ENCODE measurements at places on chromosomes 11 and 22.

DNA sequence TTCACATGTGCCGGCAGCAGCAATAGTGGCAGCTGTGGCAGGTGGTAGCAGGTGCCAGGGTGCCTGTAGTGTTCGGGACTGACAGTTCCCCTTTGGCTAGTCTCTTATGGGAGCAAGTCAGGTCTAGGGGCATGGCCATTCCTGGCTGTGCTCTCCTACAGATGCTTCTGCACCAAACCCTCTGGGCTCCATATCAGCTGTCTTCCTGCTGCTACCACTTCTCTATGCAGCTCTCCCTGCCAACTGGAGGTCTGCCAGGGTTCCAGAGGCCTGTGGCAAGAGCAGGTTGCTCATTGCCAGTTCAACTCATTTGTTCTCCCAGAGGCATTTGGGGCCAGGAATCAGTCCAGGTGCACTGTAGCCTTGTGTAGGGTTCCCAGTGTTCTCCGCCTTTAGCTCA is 473.7 kb downstream of the JRKL start:
- DNase-seq, result no peak

DNA sequence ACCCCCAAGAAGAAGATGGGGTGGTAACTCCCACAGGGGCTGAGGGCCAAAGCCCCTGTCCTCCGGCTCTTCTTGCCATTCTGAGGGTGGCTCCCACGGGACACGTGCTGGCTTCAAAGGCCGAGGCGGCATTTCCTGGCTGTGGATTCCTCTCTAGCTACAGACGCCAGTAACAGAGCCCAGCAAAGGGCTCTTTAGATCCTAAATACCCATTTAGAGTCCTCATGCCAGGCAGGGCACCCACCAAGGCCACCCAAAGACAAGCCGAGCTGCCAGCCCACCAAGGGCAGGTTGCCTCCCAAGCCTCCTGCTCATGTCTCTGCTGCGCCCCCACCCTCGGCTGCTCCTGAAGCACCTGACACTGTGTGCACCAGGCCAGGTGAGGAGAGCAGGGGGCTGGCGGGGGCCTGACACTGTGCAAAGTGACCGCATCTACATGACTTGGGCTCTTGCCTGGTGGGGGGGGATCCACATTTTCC is 5.7 kb downstream of the LRFN4 start:
- DNase-seq, result no peak

DNA sequence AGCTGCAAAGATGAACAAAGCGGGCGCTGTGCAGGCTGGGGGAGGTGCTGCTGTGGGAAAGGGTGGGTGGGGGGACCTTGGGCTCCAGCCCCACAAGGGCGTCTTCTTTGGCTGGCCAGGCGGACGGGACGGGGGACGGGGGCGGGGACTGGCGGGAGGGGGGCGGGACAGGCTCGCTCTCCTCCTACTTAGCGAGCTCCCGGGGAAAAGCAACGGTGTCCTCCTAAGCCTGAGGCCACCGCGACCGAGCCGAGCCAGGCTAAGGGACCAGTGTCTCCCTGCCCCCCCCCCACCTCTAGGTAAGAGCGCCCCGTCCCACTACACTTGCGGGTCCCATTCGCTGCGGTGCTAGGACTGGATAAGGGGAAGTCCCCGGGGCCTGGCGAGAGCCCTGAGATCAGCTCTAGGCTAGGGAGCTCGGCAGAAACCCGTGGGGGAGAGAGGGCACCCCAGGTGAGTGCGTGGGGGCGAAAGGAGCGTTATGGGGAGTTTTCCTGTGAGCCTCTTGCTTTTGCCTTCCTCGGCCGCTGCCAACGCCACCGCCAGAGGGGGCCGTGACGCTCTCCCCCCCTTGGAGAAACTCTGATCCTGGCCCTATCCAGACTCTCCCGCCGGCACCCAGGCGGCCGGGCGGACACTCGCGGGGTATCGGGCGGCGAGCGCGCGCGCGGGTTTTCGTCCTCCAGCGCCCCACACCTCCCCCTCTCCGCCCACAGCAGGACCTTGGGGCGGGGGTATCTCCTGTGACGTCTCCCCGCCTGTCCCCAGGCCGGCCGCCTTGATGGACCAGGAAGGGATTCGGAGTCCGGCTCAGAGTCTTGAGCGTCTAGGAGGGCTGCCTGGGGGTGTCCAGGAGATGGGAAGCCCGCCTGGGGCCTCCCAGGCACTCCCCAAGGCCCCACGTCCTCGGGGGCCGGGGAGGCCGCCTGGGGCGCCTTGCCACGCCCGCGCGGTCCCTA is at the start of gene PHLDB1:
PHLDB1 (plus strand) TSS at position 215 of the 959 bp plus-strand sequence. CDS start 6,222 bp downstream, outside the sequence.
- no peak for DNase-seq

DNA sequence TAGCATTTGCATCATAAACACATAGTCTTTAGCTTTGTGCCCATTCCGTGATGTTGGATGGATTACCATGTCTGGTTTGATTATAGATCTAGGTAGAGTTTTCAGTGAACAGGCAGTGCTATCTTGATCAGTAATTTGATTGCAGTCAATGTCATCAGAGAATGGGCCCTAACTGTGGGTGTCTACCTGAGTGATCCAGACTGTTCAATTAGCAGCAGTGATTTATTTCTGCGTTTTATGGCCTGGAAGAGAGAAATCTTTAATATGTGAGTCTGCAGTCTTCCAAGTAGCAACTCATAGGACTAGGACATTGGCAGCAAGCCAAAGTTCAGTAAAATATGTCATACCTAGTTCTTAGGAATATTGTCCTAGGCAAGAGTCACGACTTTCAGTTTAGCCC is 80.3 kb downstream of the CASP12 start:
- no peak for DNase-seq

GRCh38 chr11:10272132-10272531 is 21.9 kb downstream of the SBF2 start:
- no peak for DNase-seq

GRCh38 chr22:25758316-25758715 is 16.3 kb downstream of the MYO18B start:
- DNase-seq, result no peak

- DNase-seq, result no peak
These were observed 43.5 kb downstream of the MN1 start for GRCh38 chr22:27757928-27758525.

GRCh38 chr22:44401783-44402110 is 89.0 kb upstream of the SHISAL1 start:
- DNase-seq, result no peak

DNA sequence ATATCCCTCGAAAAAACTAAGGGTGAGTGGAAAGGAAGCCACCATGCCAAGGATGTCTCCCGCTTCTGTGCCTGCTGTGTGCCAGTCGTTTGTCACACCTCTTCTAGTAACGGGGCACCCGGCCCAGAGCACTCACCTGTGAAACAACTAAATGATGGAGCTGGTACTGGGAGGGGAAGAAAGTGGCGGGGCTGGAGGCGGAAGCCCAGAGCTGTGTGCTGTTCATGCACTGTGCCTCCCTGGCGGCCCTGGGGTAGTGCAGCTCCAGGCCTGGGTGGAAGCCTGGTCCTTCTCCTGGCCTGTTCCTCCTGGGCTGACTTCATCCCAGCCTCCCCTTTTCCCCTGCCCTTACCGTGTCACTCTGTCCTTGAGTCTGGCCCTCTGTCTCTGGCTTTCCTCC is 130.2 kb downstream of the CEP164 start:
- no peak for DNase-seq

GRCh38 chr11:126716456-126717083 is 284.0 kb downstream of the KIRREL3 start:
- peak; percentile 42 for DNase-seq

- DNase-seq, result no peak
These were observed 282 bp downstream of the PC start for GRCh38 chr11:66957971-66958231.

- peak; percentile 30 for DNase-seq
These were observed 37.0 kb upstream of the DNAJB7 start for GRCh38 chr22:40898850-40899357.

DNA sequence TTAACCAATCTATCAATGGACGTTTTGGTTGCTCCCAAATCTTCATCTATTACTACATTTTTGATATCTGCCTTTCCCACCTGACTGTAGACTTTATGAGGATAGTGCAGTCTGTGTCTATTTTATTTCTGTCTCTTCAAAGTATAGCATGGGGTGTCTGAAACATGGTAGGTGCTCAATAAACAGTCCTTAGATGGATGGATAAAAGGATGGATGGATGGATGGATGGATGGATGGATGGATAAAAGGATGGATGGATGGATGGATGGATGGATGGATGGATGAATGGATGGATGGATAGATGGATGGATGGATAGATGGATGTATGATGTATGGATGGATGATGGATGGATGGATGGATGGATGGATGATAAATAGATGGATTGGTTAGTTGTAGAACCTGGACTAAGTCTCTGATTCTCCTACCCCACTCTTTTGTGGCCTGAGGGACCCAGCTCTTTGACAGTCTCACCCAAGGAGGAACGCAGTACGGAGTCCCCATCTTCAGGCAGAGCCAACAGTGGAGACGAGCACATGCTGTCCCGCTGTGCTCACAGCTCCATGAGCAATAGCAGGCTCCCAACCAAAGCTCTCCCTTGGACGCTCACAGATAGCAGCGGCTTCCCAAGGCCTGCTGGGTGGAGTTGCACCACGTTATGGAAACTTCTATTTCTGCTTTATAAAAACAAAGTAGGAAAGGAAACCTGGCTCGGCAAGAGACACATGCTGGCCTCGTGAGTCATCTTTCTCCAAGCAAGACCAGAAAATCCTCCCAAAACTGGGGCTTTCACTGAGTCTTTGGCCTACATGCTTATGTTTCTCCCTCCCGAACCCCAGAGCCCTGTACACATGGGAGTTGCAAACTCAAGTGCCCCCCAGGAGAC is 448.0 kb downstream of the MIAT start:
- no peak for DNase-seq

DNA sequence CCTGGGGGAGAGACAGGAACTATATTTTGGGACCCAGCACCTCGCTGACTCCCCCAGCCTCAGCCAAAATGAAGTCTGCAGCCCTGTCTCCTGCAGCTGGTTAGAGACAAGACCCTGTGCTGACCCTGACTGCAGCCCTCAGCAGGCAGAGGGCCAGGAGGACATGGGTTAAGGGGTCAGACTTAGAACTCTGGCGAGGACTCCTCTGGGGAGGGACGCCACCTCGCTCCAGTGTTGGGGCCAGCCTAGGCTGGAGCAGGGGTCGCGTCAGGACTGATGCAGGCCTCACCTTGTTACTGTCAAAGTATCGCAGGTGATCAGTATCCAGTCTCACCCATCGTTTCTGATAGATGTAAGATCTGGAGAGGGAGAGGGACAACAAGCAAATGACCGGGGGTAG is 36.9 kb upstream of the PDE2A start:
- no peak for DNase-seq

GRCh38 chr11:98793276-98793675 is 227.5 kb upstream of the CNTN5 start:
- DNase-seq, result no peak

DNA sequence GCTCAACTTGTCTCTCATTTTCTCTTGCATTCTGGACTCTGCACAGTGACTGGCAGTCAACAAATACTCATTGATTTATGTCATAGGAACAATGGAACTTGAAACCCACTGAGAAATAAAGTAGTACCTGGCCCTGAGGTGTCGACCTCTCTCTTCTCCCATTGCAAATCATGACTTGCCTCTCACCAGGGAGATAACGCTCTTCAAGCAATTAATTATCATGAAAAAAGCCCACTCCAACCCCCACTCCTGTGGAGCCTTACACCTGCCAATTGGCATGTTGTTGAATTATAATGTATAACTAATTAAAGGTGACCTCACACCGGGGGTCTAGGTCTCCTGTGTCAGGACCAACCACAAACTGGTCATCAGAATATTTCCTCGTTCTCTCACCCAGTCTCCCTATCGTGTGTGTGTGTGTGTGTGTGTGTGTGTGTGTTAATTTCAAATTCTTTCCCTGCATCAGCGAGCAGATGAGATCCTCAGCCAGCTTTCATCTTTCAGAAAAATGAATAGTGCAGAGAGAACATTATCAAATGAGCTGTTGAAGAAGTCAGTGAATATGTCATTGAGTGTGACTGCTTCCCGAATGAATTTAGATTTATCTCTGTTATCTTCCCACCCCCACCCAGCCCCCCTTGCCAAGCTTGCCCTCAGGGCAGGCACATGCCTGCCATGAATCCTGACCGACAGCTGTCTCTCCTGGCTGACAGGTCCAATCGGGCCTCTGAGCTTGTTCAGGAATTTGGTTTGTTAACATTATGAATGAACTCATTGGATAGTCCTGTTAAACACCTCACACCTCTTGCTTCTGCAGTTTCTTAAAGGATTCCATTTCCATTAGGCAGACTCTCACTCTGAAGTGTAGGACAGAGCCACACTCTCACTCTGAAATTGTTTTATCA is 357.4 kb downstream of the INSC start:
- no peak for DNase-seq

DNA sequence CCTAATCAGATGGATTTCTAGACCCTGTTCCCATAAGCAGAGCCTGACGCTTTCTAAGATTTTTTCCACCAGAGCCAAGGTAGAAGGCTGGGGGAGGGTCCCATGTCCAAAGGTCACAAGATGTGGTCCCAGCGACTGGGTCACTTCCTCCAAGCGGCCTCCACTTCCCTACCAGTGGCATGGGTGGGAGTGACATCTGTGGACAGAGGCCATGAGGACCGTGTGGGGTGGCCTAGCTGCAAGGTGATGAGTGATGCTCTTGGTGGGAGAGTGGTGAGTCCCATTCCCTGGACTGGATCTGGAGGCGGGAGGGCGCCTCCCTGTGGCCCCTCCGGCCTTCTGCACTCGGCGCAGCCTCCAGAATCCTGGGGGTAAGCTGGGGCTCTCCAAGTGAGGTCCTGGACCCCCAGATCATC is 32.4 kb upstream of the PRR5 start:
- DNase-seq, result no peak
